H7 (cell line): ENCODE measurements at places on chromosomes 12 and 14.
A peak's percentile ranks its signal among the peaks of the same experiment; 100 is the strongest.

- DNase-seq: no peak
These were observed 3.6 kb upstream of the TTC7B start for GRCh38 chr14:90819734-90820393.

- no peak for DNase-seq
These were observed 460.4 kb upstream of the CCDC196 start for GRCh38 chr14:66025779-66026178.

GRCh38 chr14:88612981-88613380 is 50.1 kb downstream of the ZC3H14 start:
- no peak for DNase-seq

DNA sequence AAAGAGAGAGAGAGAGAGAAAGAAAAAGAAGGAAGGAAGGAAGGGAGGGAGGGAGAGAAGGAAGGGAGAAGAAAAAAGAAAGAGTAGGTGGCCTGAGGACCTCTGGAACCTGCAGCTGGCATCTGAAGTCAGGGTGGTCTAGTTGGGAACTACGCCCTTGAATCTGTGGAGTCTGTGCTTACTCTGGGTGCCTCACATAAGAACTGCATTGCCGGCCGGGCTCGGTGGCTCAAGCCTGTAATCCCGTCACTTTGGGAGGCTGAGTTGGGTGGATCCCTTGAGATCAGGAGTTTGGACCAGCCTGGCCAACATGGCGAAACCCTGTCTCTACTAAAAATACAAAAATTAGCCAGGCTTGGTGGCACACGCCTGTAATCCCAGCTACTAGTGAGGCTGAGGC is 10.0 kb upstream of the NRDE2 start:
- DNase-seq: no peak

DNA sequence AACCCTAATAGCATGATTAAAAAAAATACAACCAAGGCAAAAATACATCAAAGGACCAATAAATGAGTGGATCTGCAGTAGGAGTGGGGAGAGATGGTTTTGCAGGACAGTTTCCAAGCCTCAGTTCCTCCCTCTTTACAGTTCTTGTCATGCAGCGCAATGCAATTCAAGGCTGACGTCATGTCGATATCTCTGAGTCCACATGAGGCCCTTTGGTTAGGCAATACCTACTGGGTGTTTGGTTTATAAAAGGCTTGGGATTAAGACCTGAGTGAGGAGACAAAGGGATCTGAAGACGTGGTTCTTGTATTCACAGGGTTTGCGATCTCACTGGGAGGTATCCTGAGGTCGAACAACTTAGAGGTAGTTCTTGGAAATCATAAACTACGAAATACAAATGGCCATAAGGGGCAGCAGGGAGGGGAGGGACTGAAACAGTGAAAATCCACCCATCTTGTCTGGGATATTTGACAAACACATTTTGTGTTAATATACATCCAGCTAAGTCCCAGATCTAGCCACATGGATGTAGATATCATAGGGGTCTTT is 441.0 kb downstream of the FUT8 start:
- peak; percentile 27 for DNase-seq

DNA sequence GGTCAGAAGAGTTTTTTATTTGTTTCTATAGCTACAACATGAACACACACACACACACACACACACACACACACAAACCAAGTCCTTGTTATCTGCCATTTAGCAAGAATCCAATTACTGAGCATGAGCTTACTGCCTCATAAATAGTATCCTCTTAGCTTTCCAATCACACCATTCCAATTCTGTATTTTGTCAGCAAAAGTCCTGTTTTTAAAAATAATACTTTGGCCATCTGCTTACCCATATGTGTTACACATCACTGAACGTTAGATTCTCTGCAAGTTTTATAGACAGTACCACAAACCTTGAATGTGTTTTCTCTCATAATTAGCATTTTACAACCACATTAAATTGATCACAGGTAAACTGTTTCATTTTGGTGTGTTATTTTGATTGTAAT is 1905.4 kb upstream of the FLRT2 start:
- DNase-seq: no peak

GRCh38 chr14:101948666-101949216 is 15.6 kb upstream of the DYNC1H1 start:
- no peak for DNase-seq

DNA sequence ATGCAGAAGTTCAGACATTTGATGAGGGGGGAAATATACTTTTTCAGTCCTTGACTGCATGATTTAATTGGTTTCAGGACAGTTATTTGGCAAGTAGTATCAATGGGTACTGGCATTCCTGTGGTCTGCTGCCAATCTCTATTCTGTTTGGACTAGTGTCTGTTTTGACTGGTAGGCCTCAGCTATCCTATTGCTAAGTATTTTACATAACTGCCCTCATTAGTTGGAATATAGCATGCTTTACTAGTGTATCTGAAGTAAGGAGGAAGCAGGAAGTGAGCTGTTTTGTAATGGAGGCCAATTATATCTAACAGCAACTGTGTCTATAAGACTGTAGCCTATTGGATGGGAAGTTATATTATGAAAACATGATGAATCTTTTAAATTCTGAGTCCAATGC is 104.3 kb downstream of the FLRT2 start:
- no peak for DNase-seq

DNA sequence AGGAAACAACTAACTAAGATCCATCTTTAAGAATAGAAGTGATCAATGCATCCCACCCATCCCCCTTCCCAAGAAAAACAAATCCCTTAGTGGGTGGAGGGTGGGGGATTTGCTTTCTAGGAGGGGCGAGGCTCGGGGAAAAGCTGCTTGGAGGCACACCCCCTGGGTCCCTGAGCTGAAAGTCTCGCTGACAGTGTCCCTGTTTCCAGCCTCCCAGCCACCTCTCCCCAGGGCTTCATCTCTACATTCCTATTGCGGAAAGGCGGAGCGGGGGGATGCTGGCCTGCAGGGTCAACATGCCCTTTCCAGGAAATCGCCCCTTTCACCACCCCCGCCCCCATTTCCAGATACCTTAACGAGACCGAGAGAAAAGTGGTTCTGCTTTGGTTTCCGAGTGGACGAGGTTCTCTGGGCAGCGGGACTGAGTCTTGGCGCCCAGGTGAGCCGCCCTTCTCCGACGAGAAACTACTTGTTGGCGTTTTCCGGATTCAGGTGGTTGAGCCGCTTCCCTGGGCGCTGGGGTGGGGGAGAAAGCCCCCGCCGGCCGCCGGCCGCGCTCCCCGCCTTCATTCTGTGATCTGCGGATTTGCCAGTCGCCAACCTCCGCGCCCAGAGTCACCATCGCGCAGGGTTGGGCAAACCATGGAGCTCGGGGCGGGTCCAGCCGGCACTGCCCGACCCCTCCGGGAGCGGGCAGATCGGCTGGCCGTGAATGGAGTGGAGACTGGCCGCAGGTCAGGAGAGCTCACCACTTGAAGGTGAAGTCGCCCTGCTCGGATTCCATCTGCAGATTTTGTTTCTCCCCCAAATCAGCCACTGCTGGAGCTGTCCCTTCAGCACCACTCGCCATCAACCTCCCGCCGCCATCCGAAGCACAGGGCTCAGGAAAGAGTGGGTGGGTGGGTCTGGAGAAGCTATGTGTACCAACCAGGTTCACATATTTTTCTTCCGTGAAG is 505 bp downstream of the KCNC2 start:
- peak; percentile 73 for DNase-seq

DNA sequence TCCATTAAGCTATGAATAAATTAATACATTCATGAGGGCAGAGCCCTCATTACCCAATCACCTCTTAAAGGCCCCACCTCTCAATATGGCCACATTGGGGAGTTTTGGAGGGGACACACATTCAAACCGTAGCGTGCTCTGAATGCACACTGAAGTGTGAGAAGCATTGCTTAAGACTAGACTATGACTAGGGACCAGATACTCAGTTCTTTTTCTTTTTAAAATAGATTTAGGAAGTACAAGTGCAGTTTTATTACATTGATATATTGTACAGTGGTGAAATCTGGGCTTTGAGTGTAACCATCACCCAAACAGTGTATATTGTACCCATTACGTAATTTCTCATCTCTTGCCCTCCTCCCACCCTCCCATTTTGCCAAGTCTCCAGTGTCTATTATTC is 21.0 kb upstream of the JDP2 start:
- no peak for DNase-seq

DNA sequence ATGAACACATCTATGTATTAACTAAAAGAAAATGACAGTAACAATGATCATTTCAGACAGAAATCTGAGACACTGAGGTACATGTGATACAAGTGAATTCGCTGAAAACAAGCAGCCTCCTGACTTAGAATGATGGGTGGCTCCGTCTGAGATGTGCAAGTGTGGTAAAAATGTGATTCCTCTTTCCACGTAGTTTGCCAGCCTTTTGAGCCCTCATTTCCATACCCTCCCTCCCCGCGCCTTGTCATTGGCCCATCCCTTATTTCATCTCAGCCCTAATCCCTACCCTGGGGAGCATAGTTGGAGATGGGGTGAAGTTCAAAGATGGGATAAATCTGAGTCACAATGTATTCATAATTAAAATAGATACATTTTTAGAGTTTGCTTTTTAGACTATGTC is 107.8 kb downstream of the BMP4 start:
- no peak for DNase-seq

DNA sequence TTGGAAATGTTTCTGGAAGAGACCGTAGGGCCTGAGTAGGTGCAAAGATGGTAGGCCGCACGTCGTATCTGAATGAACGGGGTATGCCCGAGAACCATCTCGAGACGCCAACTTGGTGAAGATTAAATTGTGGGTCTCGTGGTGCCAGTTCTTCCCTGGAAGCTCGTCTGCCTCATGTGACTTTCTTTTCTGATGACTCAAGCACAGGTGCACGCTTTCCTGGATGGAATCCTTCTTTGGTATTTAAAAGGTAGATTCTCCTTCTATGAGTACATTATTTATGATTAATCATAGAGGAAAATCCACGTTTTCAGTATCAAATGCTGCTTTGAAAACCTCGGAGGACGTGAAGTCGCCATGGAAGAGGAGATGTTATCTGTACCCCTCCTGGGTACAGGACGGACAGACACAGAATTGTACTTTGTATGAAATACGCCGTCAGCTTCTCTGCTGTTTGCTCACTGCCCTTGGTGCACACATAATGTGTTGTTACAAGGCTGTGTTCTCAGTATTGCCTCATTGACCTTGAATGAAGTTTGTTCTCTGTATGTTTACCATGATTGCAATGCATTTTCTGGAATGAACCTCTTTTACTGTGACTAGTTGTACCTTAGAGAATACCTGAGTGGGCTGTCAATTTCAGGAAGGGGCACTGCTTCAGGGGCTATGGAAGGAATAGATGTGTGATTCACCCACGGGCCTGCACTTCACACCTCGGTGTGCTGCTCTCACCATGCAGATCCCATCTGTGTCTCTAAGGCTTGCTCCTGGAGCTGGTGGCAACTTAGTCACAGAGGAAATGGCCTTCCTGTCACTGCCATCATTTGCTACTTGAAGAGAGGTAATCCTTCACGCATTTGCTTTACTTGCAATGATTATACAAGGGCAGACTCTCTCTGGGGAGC is 137.3 kb upstream of the RTL1 start:
- no peak for DNase-seq

- DNase-seq: no peak
These were observed 11.6 kb downstream of the BMAL2 start for GRCh38 chr12:27344246-27344645.

GRCh38 chr12:109033239-109034196 is 12.7 kb upstream of the SVOP start:
- DNase-seq: no peak

GRCh38 chr12:49230176-49230804 is 34.6 kb upstream of the TUBA1C start:
- no peak for DNase-seq

- DNase-seq: no peak
These were observed 12.1 kb upstream of the GALNT9 start for GRCh38 chr12:132341318-132342050.

DNA sequence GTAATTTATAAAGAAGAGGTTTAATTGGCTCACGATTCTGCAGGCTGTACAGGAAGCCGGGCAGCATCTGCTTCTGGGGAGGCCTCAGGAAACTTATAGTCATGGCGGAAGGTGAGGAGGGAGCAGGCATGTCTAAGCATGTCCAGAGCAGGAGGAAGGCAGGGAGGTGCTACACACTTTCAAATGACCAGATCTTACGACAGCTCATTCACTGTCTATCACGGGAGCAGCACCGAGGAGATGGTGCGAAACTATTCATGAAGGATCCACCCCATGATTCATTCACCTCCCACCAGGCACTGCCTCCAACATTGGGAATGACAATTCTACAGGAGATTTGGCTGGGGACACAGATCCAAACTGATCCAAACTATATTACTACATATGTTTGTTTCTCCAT is 10.0 kb downstream of the SFSWAP start:
- no peak for DNase-seq

GRCh38 chr12:76108356-76108755 is 23.9 kb upstream of the NAP1L1 start:
- DNase-seq: no peak

GRCh38 chr14:64658201-64658600 is 46.0 kb upstream of the PLEKHG3 start:
- no peak for DNase-seq

DNA sequence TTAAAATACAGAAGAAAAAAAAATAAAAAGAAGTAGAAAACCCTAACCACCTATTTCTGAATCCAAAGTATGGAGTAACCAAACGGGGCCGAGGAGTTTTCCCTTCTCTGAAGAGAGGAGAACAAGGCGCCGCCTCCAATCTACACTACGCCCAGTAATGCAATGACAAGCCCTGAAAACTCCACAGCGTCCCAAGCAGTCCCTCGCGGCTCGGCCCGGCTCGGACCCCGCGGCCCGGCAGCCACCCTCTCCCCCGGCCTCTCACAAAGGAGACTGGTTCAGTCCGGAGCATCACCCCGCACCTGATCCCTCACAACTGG is 371 bp downstream of the CHD8 start:
- no peak for DNase-seq

GRCh38 chr14:55426891-55427290 is 13.5 kb downstream of the TBPL2 start:
- no peak for DNase-seq
